ENCODE measurements at places on chromosomes 2 and 18.

DNA sequence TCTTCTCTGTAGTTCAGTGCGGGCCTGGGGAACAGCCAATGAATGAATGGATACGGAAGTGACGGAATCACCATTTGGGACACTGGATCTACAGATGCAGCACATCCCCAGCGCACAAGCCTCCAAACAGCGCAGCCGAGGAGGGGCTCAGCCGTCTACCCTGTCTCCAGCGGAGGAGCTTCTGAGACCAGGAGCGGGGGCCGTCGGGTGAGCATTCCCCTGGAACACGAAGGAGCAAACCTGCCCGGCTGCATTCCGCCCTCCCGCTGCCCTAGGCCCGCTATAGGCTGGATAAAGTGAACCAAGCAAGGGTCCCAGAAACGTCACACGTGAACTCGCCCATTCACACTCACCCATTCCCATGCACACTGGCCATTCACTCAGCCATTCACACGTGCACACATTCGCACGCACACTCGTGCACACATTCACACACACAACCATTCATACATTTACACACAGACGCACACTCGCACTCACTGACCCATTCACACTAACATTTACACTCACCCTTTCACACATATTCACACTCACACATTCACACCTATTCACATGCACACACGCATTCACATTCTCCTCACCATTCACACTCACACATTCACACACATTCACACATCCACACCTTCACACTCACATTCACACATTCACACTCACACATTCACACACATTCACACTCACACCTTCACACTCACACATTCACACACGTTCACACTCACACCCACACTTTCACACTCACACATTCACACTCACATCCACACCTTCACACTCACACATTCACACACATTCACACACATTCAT is 63.4 kb downstream of the BIN1 start:
- peak; percentile 23 for DNase-seq

DNA sequence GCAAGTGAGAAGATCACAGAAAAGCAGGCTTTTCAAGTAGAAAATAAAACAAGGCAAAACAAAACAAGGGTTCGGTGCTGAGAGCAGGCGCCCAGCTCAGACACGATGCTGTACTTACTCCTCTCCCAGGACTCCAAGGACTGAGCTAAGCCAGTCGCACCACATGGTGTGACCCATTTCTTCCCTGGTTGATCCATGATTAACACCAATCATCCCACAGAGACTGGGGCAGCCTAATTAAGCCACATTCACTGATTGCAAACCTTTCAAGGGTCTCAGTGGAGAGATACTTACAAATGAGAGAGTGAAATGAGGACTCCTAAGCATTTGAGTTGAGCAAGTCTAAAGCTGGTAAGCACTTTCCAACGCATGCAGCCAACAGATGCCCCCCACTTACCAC is 155.2 kb downstream of the MYO5B start:
- no peak for DNase-seq

DNA sequence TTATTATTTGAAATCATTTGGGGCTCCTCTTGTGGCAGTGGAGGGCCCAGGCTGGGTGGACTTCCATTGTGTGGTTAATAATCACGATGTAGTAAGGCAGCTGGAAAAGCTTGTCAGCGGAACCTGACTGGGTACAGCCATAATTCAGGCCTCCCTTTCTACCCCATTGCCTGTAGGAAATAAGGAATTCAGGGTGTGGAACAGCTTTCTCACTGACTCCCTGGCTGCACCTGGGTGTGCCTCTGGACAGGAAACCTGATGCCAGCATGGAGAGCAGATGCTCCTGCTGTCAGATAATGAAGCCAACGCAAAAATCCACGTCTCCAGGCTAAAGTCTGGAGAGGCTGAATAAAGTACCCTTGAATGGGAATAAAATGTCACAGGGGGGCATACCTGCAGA is 44.2 kb downstream of the LYPD6B start:
- DNase-seq: no peak

DNA sequence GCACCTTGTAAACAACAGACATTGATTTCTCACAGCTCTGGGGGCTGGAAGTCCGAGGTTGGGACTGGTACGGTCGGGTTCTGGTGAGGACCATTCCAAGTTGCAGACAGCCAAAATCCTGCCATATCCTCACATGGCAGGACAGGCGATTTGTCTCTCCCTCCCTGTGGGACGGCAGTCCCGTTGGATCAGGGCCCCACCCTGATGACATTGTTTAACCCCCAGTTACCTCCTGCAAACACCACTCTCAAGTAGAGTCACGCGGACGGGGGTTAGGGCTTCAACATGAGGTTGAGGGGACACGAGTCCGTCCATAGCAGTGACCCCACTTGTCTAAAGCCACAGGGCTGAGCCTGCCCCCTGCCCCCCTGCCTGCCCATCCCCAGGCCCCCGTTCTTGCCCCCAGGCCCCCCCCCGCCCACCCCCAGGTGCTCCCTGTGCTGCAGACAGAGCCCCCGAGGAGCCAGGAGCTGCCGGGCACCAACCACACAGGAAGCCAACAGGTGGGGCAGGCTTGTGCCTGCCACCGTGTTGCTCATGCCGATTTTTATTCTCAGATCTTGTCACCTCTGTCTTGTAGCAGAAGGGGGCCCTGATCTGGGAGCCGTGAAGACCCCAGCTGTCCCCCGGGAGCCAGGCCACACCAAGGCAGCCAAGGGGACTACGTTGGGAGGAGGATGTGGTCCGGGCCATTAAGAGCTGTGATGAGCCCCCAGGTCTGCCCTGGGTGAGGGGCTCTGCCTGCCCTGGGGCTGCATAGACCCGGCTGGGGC is 82.2 kb downstream of the NFATC1 start:
- DNase-seq: no peak

DNA sequence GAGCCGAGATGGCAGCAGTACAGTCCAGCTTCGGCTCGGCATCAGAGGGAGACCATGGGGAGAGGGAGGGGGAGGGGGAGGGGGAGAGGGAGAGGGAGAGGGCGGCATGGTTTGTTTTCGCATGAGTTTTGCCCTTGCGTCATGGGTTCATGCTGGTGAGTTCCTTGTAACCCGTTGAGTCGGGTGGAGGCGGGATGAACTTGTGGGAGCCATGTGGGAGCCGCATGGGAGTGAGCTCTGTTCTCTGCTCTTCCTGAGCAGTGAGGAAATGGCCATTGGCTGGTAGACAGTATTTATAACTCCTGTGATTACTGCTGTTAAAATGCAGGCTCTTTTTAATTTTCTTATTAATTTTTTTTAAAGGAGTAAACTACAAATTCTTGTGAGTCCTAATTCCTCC is 108.0 kb downstream of the CEP192 start:
- DNase-seq: no peak

- no peak for DNase-seq
Observed at GRCh38 chr2:48638261-48638660, 20.6 kb downstream of the GTF2A1L start.

GRCh38 chr2:184154438-184154837 is 443.9 kb upstream of the ZNF804A start:
- no peak for DNase-seq

- DNase-seq: no peak
Observed at GRCh38 chr2:7516484-7517063, 599.4 kb downstream of the RNF144A start.

- no peak for DNase-seq
Observed at GRCh38 chr18:80074697-80075096, 34.4 kb upstream of the ADNP2 start.

GRCh38 chr2:69422198-69422597 is 15.0 kb downstream of the NFU1 start:
- DNase-seq: no peak

- DNase-seq: no peak
Observed at GRCh38 chr2:128274218-128274617, 44.5 kb downstream of the HS6ST1 start.

- DNase-seq: peak; percentile 92
Observed at GRCh38 chr2:231786177-231786916, at the start of gene COPS7B. Gene COPS7B (plus strand): TSS chr2:231786445. CDS start chr2:231788571, 2,126 bp downstream.

DNA sequence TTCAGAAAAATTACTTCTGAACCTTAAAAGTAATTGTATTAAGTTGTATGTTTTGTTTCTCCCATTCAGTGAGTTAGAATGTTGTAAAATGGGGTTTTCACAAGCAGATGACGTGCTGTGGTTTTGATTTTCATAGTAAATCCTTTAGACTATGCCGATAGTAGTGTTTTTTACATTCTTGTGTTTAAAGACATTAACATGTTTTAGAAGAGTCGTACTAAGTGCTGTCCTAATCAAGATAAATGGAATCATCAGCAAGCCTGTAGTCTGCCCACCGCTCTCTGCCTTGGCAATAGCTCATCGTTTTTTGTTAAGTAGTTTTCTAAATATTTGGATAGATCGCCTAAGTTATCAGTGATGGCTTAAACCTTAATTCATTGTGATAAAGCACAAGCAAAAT is 21.5 kb downstream of the PKP4 start:
- DNase-seq: no peak

DNA sequence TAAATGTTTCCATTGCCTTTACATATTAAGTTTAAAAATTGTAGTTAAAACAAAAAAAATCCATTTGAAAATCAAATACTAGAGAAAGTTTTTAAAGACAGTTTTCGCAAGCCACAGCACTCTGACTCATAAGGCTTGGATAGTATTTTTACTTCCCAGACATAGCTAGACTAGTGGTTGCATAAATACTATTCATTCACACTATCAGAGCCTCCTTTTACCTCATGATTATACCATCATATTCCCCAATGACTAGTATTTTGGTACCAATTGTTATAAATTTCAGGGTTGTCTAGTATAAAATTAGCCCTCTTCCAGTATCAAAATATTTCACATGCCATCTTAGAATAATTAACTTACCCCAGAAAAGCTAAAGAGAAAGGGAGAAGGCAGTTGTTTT is 393.5 kb downstream of the ERBB4 start:
- DNase-seq: no peak

GRCh38 chr2:151363709-151364108 is 6.3 kb downstream of the TNFAIP6 start:
- no peak for DNase-seq

DNA sequence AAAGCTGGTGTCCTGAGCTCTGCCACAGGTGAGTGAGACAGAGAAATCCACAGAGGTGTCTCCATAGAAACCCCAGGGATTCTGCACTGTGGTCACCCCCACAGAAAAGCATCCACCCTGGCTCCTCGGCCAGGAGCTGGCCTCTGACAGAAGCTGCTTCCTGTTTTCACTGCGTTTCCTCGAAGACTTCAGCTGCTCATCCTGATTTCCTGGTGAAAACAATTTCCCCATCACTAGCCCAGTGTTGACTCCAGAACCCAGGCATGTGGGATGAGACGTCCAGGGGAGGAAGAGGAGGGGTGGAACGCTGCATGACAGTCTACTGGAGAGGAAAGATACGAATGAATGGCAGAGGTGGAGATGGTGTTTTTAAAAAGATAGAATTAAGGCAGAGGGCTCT is 60.3 kb upstream of the GPR45 start:
- no peak for DNase-seq

- peak; percentile 49 for DNase-seq
Observed at GRCh38 chr2:24824071-24824588, 30.9 kb downstream of the CENPO start.

DNA sequence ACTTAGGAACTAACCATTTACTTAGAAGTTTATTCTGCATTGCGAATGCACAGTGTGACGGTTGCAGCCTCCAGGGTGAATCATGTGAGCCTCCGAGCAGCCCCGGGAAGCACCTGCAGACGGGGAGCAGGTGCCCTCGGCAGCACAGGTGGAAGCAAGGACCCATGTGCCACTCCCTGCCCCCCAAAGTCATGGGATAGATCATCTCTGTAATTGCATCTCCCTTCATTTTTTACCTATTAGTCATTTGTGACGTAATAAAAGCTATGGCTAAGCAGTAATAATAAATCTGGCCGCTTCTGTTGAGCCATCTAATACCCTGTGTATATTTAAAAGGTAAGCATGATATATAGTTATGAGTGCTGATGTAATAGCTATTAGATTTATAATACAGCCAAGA is 97.2 kb downstream of the PTGR3 start:
- DNase-seq: peak; percentile 12

GRCh38 chr2:58063641-58064040 is 17.0 kb downstream of the VRK2 start:
- no peak for DNase-seq

GRCh38 chr2:238238766-238239542 is 884 bp downstream of the HES6 start:
- no peak for DNase-seq

DNA sequence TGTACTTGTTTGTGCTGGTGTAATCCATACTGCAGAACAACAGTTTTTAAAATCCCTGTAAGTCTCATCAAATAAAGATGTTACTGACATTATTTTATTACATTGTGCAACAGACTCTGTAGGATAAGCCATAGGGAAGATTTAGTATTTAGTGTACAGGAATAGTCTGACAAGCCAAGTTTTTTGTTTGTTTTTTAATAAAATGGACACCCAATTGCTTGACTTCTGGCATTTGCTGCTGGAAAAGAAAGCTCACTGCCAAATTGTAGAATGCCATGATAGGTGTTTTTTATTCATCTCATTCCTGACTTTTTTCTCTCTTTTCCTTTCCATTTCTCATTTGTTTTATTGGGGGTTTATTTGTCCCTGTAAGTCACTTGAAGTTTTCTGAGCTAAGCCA is 38.1 kb downstream of the SMARCAL1 start:
- DNase-seq: no peak

DNA sequence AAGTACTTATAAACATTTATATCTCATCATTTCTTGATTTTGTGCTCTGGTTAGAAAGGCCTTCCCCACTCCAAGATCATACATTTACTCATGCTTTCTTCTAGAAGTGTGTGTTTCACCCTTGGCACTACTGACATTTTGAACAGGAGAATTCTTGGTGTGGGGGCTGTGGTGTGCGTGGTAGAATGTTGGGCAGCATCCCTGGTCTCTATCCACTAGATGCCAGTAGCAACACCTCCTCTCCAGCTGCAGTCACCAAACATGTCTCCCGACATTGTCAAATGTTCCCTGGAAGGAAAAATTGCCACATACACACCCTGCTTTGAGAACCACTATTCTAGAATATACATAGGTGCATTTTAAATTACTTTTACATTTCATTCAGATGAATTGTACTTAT is 8.7 kb upstream of the TGIF1 start:
- DNase-seq: no peak

DNA sequence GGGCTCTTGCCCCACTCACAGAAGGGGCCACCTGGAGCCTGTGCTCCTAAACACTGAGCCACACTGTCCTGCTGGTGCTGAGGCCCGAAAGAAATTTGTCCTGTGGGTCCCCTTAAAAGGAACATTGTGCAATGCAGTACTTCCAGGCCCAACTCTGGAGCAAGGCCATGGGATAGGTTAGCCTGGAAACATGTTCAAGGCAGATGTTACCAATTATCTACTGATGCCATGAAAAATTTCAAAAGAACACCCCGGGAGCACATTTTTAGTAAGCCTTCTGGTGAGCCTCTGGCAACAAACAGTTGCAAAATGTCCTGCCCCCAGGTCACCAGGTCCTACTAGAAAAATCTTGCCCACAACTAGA is 12.3 kb upstream of the PTMA start:
- no peak for DNase-seq

GRCh38 chr18:69795791-69796190 is 151.9 kb downstream of the CD226 start:
- DNase-seq: no peak
